ENCODE measurements at places on chromosomes 2 and 18.

DNA sequence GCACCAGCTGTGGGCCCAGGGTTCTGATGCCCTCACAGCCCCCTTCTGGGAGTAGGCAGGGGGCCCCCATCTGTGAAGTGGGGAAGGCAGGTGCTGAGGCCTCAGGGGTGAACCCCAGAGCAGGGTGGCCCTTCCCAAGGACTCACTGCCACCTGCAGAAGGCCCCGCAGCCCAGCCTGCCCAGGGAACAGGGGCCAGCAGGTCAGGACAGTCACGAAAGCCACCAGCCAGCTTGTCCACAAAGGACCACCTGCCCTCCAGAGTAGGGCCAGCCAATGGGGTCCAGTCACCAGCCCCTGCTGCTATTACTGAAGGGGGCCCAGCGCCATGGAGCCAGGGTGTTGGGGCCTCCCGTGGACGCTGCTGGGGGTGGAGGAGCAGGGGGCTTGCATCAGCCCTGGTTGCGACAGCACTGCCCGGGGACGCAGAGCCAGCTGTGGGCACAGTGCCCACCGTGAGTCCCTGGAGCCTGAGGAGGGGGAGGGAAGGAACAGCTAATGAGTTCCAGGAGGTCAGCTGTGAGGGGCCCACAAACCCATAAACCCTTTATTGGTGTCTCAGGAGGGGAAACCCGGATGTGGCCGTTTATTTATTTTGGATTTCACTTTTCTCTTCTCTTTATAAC, 11.5 kb upstream of the SNED1 start:
- H3K4me3 ChIP-seq, result no peak overlapping the region
- peaks cover 3% of the 10 kb centered on the region for H3K36me3 ChIP-seq
- H3K27ac ChIP-seq, result no peak overlapping the region

DNA sequence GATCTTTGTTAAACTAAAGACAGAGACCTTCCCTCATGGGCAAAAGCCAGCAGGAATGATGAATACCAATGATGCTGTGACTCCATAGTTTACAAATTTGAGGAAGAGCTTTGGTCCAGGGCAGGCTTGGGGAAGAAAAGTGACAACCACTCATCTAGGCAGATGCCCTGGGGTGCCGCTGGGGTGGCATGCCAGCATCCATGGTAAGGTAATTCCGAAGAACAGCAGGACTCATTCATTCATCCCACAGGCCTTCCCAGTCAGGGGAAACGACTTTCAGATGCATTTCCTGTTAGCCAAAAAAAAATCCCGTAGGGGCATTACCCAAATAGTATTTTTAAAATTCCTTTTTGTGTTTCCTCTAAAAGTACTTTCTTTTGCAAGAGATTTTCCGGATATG, 180.7 kb upstream of the SERPINE2 start:
- H3K36me3 ChIP-seq, result no peaks in the 10 kb centered on the region
- no peak for DNase-seq
- H3K4me3 ChIP-seq, result no peak overlapping the region
- no peaks in the 10 kb centered on the region for H3K27me3 ChIP-seq
- H3K27ac ChIP-seq, result no peak overlapping the region
- H3K4me1 ChIP-seq, result peaks cover 8% of the 10 kb centered on the region

DNA sequence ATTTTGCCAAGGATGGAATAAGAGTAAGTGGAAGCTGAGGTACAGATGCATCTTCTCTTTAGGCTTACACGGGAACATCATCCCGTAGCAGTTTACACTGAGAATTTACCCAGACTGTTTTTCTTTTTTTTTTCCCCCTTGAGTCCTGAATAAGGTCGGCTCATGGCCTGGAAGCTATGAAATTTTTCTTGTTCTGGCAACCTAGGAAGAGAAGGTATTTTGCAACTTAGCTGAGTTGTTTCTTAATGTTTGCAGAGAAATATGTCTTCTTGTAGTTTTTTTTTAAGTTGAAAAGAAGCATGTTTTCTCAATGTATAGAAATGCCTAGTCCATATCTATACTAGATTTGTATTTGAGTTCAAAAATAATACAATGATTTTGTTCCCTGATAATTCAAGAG, 712.5 kb downstream of the TDRD15 start:
- H3K4me1 ChIP-seq, result no peaks in the 10 kb centered on the region
- H3K27me3 ChIP-seq, result no peaks in the 10 kb centered on the region
- DNase-seq, result no peak
- H3K36me3 ChIP-seq, result no peaks in the 10 kb centered on the region
- H3K4me3 ChIP-seq, result no peak overlapping the region

- H3K4me1 ChIP-seq, result no peaks in the 10 kb centered on the region
- H3K4me3 ChIP-seq, result no peak overlapping the region
- no peak overlapping the region for H3K27ac ChIP-seq
- no peak for DNase-seq
Measured at GRCh38 chr18:76602191-76602590, 107.1 kb upstream of the ZNF516 start.

- no peaks in the 10 kb centered on the region for H3K4me1 ChIP-seq
- no peak for DNase-seq
- no peak overlapping the region for H3K4me3 ChIP-seq
- H3K36me3 ChIP-seq, result no peaks in the 10 kb centered on the region
Measured at GRCh38 chr18:8868276-8868675, 162.9 kb downstream of the MTCL1 start.

- H3K27ac ChIP-seq, result no peak overlapping the region
- peak; percentile 36 for DNase-seq
- H3K4me1 ChIP-seq, result no peaks in the 10 kb centered on the region
Measured at GRCh38 chr2:48600204-48600813, 17.3 kb upstream of the GTF2A1L start.
